ENCODE measurements at places on chromosomes 12 and 14.

GRCh38 chr12:132356691-132357622, 27.6 kb upstream of the GALNT9 start:
- DNase-seq: no peak

GRCh38 chr12:121581686-121582429, 1.0 kb upstream of the KDM2B start:
- DNase-seq: no peak

DNA sequence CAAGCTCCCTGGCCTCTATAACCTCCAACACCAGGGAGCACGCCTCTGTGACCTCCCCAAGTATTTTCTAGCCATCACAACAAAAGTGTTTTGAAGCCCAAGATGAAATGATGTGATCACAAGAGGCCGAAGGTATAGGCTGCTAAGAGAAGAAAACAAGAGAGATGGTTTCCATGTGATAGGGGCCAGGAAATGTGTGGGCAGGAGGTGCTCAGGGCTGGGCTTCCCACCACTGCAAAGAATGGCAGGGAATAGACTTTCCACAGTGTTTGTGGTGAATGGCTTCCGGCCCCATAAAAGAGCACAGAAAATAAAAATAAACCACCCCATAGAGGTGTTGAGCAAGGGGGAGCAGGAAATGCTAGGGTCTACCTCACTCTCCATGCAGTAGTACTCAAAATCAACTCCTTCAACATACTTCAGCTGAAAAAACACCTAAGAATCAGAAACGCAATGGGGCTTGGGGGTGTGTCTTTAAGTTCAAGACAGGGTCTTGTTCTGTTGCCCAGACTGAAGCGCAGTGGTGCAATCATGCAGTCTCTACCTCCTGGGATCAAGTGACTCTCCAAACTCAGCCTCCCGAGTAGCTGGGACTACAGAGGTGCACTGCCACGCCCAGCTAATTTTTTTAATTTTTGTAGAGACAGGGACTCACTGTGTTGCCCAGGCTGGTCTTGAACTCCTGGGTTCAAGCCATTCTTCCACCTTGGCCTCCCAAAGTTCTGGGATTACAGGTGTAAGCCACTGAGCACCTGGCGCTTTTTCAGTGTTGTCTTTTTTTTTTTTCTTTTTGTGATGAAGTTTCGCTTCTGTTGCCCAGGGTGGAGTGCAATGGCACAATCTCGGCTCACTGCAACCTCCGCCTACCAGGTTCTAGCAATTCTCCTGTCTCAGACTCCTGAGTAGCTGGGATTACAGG, 27.1 kb downstream of the DAD1 start:
- peak; percentile 90 for DNase-seq

DNA sequence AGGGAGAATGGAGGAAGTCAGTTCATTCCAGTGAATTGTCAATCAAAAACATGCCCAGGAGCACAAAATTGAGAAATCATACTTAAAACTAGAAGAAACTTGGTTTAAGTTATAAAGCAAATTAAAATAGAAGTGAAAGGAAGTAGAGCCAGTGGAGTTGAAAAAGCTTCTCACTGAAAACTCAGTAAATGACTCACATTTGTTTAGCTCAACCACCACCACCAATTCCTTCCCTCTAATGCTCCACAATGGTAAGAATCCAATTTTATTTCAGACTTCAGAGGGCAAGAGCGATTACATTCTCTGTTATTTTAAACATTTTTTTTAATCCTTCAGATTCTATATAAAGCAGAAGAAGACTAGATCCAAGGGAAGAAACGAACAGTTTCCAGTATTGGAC, 19.4 kb downstream of the UTP20 start:
- DNase-seq: no peak

DNA sequence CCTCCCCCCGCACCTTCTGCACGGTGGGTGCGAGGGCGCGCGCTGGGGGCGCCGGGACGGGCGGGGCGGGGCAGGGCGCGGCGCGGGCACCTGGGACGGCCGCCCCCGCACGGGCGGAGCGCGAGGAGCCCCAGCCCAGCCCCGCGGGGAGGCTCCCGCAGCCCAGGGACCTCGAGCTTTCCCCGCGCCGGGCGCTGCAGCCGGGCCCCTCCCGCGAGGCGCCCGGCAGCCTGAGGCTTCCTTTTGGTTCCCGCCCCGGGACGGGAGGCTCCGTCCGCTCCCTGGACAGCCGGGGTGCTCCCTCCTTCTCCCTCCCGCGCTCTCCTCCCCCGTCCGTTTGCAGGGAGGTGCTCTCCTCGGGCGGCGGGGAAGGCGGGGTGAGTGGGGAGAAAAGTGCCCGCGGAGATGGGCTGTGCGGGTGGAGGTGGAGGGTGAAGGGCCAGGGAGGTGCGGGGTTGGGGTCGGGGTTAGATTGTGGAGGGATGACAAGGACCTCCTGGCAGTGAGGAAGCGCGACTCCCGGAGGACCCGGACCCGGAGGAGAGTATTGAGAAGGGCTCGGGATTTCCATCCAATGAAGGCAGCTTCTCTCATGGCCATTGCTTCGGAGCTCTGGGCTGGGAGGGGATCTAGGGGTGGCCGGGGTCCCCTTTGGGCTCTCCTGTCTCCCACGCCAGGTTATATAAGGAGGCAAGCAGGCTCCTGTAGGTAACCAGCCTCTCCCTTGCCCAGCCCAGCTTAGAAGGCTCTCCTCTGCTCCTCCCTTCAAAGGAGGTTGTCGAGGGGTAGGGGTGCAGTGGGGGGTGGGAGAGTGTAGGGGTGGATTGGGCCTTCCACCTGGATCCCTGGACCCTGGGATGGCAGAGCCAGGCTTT, 645 bp downstream of the JDP2 start:
- peak; percentile 19 for DNase-seq
